T47D (cell line): ENCODE measurements at places on chromosomes 4 and X.

DNA sequence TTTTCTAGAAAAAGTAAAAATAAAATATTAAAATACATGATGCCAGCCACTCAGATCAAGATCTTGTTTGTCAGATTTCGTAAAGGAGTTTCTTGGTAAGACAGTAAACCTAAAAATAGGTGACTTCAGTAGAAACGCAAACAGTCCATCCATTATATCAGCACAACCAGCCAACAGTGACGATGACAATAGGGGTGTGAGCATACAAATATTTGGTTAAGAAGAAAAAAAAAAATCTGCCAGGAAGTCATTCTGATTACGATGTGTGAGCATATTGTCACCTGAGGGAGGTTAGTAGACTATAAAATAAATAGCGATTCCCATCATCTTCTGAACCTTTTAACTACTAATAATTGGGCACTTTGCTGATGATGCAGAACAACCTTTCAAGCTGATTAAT lies 37.6 kb downstream of the SLC7A11 start:
- no peak for DNase-seq

DNA sequence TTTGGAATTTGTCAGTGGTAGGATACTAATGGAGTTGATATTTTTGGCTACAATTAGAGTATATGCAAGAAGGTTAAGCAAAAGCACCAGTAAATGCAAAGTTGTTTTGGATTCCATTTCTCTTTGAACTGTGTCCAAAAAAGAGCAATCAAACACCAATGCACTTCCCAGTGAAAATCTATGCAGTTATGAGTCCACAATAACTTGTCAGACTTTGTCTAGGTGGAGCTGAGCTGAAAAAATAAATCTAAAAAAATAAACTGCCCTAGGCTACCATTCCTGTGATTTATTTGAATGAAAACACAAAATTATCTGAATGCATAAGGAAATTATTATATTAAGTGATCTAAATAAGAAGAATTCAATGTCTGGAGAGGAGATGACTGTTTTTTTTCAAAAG lies 37.0 kb upstream of the AREG start:
- no peak for DNase-seq

- DNase-seq = no peak
Observed at GRCh38 chr4:94603170-94603747, 151.5 kb downstream of the PDLIM5 start.

- DNase-seq = no peak
Observed at GRCh38 chr4:74659576-74660411, 134.5 kb downstream of the BTC start.

DNA sequence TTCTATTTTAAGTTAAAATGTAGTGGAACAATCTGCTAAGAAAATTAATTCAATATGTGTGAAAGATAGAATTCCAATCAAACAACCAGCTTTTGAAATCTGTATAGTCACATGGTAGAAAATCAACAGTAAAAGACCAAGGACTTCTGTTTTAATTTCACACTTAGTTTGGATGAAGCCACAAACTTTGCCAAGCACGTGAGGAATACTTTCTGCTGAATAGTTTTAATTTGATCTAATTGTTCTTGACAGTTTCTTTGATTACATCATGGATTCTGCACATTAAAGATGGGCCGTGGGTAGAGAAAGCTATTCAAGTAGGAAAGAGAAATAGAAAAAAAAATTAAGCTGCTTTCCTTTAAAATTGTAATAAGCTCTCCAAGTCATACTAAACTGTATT lies 137.9 kb upstream of the FAM241A start:
- DNase-seq = no peak

DNA sequence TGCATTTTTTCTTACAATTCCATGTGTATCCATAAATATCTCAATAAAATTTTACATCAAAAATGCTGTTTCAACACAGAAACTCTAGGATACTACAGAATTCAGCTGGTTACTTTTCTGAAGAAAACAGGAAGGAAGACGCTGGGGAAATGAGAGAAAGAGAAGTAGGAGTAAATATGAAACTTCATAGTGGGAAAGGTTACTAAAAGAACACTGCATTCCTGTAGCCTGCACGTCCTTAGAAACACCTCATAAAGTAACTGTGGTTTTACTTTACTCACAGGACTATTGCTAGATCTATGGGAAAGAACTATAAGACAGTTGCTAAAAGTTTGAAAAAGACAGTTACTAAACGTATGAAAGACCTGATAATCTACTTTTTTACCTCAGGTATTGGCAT lies 23.1 kb downstream of the ATP11C start:
- DNase-seq = no peak

GRCh38 chr4:25949173-25949748 lies 35.2 kb downstream of the SMIM20 start:
- no peak for DNase-seq

DNA sequence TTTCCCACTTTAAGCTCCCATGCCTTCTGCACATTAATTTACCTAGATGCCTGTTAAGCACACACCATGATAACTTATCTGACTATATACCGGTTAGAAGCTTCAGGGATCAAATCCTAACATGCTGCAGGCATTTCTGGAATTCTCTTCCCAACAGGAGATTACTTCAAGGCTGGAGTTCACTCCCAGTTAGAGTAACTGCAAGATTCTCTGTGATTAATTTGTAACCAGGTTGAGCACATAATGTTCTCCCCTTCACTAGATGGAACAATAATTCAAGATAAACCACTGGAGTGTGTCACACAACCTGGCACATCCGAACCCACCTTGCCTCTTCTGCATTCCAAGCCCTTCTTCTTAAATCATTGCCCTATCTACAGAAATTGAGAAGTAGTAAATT lies 11.8 kb upstream of the UGT2A3 start:
- DNase-seq = no peak

- DNase-seq = peak; percentile 41
Observed at GRCh38 chr4:76007089-76007862, at the start of gene CXCL9. TSS of gene CXCL9 (minus strand) at chr4:76007509. CDS start at chr4:76007449, 60 bp downstream.

DNA sequence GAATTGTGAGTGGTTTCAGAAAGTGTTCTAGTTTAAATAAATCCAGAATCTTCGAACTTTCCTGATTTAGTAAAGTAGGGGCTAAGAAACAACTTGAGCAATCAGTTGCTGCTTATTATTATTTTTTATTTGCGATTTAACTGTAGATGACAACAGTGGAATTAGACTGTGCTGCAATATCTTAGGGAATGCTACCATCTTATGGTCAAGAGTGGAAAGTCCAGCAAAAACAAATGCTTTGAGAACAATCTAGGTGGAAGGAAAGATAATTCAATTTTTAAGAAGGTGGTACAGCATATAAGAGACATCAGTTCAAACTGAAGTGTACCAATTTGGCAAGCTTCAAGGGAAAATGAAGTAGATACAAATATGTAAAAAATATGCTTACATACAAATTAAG lies 73.3 kb downstream of the CYLC1 start:
- DNase-seq = peak; percentile 7

GRCh38 chrX:103212749-103213457 lies 2.0 kb upstream of the BEX4 start:
- no peak for DNase-seq

DNA sequence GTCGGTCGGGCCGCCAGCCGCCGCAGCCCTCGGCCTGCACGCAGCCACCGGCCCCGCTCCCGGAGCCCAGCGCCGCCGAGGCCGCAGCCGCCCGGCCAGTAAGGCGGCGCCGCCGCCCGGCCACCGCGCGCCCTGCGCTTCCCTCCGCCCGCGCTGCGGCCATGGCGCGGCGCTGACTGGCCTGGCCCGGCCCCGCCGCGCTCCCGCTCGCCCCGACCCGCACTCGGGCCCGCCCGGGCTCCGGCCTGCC lies 213 bp downstream of the NFKB1 start:
- DNase-seq = no peak

DNA sequence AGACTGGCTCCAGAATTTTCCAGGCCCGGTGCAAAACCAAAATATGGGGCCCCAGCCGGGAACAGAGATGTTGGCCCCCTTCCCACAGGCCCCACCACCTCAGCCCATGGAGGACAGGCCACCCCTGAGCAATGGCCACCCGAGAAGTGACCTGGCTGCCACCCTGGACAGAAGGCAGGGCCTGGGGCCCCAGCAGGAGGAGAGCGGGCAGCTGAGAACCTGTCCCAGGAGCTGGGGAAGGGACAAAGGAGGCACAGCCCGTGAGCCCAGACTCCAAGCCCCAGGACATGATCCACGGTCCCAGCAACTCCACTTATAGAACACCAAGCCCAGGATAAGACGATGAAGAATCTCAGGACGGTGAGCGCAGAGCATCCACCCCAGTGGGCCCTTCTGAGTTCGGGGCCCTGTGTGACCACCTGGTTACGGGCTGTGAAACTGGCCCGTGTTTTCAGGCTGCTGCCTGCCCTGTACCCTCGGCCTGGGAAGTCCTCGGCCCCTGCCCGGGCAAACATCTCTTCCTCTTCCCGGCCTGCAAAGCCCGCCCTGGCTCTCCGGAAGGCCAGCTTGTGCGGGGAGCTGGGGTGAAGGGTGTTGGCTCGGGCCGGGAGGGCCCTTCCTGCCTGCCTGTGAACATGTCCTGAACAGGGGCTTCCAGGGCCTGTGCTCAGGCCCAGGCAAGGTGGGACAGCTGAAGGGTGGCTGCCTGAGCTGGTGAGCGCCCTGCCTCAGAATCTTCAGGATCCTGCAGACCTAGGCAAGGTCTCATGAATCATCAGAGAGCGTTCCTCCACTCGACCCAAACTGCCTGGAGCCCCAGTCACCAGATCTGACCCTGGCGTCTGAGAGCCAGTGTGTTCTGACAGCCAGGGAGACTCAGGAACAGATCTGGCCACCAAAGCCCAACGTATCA lies 47.0 kb upstream of the MAN2B2 start:
- DNase-seq = no peak

GRCh38 chrX:39891781-39892180 lies 206.0 kb downstream of the BCOR start:
- no peak for DNase-seq

GRCh38 chrX:141945426-141945825 lies 41.7 kb downstream of the MAGEC1 start:
- DNase-seq = peak; percentile 61

GRCh38 chr4:7487998-7488671 lies 53.4 kb upstream of the PSAPL1 start:
- no peak for DNase-seq

GRCh38 chr4:153083447-153083947 lies 120.7 kb upstream of the TRIM2 start:
- peak; percentile 78 for DNase-seq

- DNase-seq = no peak
Observed at GRCh38 chrX:40772290-40772689, 36.9 kb upstream of the MED14 start.

DNA sequence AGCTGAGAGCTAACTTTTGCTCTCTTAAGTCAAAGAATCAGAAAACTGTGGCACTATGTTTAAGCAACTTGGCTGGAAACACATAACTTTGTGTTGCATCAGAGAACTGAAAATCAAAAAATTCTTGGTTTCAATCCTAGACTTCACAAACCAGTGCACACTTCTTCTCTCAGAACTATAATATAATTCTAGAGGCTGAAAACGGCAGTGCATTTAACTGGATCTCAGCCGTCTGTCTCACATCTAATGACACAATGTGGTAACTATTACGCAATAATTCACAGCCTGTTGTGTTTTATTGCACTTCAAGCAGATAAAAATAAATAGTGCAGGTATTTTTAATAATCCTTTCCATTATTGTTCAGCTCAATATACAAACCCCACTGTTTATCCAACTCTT lies 260.6 kb upstream of the DIAPH2 start:
- no peak for DNase-seq

- DNase-seq = no peak
Observed at GRCh38 chrX:116827063-116827462, 364.3 kb upstream of the CT83 start.

DNA sequence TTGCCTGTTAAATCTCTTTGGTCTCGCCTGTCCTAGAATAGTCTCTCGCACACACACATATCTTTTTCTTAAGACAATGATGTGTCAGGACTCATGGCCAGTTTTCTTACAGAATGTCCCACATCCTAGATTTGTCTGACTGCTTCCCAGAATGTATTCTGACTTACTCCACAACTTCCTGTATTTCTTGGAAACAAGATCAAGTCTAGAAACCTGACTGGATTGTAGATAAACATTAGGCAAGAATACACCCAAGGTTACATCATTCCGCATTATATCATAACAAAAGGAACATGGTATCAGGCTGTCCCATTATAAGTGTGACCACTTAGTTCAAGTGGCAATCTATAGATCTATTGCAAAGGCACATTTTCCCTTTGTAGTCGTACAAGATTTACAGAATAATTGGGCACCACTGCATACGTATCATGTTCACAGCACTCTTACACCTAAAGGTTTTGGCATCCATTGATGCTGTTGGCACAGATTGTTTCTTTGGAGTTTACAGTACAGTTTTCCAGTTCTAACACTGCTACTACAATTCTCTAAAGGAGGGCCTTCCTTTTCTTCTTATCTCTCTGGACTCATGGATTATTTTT lies 56.4 kb downstream of the FBXW7 start:
- no peak for DNase-seq

GRCh38 chrX:63402106-63402505 lies 51.0 kb upstream of the SPIN4 start:
- DNase-seq = no peak

DNA sequence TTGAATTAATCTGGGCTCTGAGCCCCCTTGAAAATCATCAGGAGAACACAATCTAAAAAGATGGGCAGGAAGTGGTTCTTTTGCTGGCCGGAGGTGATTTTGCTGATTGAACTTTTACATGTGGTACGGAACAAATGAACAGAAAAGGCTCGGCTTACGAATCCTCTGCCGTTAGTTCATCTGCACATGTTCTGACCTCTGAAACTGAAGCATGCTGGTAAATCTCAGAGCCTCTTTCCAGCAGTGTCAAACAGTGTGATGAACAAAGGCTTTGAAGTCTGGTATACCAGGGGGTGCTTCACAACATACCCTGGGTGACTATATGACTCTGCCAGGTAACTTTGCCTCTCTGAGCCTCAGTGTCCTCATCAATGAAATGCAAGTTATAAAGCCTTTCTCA lies 194.2 kb upstream of the C1QTNF7 start:
- DNase-seq = no peak

- no peak for DNase-seq
Observed at GRCh38 chr4:37976507-37976906, 16.3 kb downstream of the PTTG2 start.

DNA sequence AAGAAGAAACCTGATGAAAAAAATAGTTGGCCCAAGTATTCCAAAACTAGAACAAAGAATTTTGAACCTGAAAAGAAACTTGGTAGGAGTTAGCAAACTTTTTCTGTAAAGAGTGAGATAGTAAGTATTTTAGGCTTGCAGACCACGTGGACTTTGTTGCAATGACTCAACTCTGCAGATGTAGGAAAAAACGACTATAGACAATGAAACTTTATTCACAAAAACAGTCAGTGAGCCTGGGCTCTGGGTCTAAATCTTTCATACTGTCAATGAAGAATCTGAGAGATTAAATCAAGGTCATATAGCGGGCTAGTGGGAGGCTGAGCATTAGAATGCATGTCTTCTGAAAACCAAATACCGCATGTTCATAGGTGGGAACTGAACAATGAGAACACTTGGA lies 23.0 kb downstream of the SH3D19 start:
- DNase-seq = no peak

- no peak for DNase-seq
Observed at GRCh38 chr4:154444958-154445357, 46.6 kb downstream of the DCHS2 start.

GRCh38 chr4:133162941-133163340 lies 13.8 kb downstream of the PCDH10 start:
- DNase-seq = no peak
